ENCODE measurements at places on chromosomes 4 and X. TPM values are rescaled to one million over a fixed set of nuclear protein-coding genes. Genes with fewer than 3 reads are reported as not detected.

Gene F11
- 3.2 TPM for total RNA-seq

Gene GUCY1B1
- total RNA-seq, result 8.0 TPM

Gene SMARCA5
- 21.5 TPM for total RNA-seq

Gene FRMPD4
- total RNA-seq, result not detected

Gene NKAP
- 10.5 TPM for total RNA-seq

Gene PABPC1L2A
- total RNA-seq, result not detected

Gene TMSB15C
- 3.2 TPM for total RNA-seq

Gene PDE5A
- total RNA-seq, result 58.6 TPM

Gene CTAG2
- not detected for total RNA-seq

GRCh38 chr4:38365261-38365660 lies 298.7 kb upstream of the KLF3 start:
- H3K4me1 ChIP-seq, result no peaks in the 10 kb centered on the region
- no peak overlapping the region for H3K4me3 ChIP-seq
- no peak for DNase-seq
- H3K36me3 ChIP-seq, result no peaks in the 10 kb centered on the region
- H3K27ac ChIP-seq, result no peak overlapping the region
- no peaks in the 10 kb centered on the region for H3K27me3 ChIP-seq

- H3K27ac ChIP-seq, result peak overlapping the region; percentile 74
- no peak overlapping the region for H3K4me3 ChIP-seq
- H3K4me1 ChIP-seq, result peaks cover 22% of the 10 kb centered on the region
Measured at GRCh38 chrX:71623714-71624113, 5.4 kb upstream of the CXCR3 start.

DNA sequence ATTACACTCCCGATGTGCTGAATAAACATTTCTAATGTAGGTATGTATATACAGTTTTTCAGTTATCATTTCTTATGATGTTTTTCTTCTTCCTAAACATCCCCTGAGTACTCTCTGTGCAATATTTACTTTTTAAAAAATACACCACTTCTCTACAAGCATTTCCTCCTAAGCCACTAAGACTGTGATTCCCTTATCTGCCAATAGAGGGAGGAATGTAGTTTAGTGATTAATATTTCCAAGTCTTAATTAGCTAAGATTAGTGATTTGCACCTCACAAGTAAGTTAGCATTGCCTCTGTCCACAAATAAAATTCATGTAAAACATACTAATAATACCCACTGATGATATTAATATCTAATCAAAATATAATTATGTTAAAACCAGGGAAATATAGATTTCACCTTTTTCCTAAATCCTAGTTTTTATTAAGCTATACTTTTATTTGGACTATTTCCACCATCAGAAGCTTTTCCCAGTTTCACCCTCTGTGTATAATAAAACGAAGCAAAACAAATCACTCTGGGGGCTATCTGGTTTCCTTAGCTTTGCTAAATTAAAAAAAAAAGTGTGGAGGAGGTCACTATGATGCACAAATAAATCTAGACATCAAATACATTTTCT lies 909.1 kb downstream of the FAT4 start:
- H3K4me3 ChIP-seq, result no peak overlapping the region
- H3K27ac ChIP-seq, result no peak overlapping the region
- no peak for DNase-seq
- no peaks in the 10 kb centered on the region for H3K27me3 ChIP-seq

GRCh38 chr4:183469285-183469684 lies 24.8 kb downstream of the CDKN2AIP start:
- H3K4me1 ChIP-seq, result no peaks in the 10 kb centered on the region
- DNase-seq, result no peak
- no peaks in the 10 kb centered on the region for H3K36me3 ChIP-seq

- H3K27ac ChIP-seq, result no peak overlapping the region
- H3K4me1 ChIP-seq, result no peaks in the 10 kb centered on the region
- DNase-seq, result no peak
- H3K27me3 ChIP-seq, result no peaks in the 10 kb centered on the region
- H3K4me3 ChIP-seq, result no peak overlapping the region
- H3K36me3 ChIP-seq, result no peaks in the 10 kb centered on the region
Measured at GRCh38 chr4:139036885-139037284, 21.3 kb downstream of the NOCT start.

GRCh38 chr4:168995537-168996295 lies 14.3 kb downstream of the CBR4 start:
- H3K27me3 ChIP-seq, result no peaks in the 10 kb centered on the region
- peaks cover 3% of the 10 kb centered on the region for H3K36me3 ChIP-seq
- H3K4me1 ChIP-seq, result no peaks in the 10 kb centered on the region

GRCh38 chr4:98977557-98977956 lies 18.0 kb upstream of the METAP1 start:
- H3K4me3 ChIP-seq, result no peak overlapping the region
- H3K4me1 ChIP-seq, result no peaks in the 10 kb centered on the region
- DNase-seq, result no peak
- H3K36me3 ChIP-seq, result no peaks in the 10 kb centered on the region
- no peak overlapping the region for H3K27ac ChIP-seq

DNA sequence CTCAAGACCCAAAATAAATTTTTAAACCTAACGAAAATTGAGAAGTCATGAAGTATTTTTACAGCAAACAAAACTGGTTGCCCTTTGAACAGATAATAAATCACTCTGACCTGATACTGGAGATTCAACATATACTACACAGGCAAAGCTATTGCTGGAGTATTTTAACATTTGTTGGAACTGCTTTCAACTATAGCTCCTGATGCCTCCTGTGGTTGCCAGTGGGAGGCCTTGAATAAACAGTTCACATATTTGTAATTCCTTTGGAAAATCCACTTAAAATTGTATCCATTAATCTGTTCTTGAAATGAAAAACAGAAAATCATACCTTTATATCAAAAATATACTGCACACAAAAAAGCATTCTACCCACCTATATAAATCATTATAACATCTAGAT lies 605.1 kb downstream of the KCTD8 start:
- H3K4me3 ChIP-seq, result no peak overlapping the region
- DNase-seq, result no peak
- no peaks in the 10 kb centered on the region for H3K27me3 ChIP-seq
- H3K36me3 ChIP-seq, result no peaks in the 10 kb centered on the region

DNA sequence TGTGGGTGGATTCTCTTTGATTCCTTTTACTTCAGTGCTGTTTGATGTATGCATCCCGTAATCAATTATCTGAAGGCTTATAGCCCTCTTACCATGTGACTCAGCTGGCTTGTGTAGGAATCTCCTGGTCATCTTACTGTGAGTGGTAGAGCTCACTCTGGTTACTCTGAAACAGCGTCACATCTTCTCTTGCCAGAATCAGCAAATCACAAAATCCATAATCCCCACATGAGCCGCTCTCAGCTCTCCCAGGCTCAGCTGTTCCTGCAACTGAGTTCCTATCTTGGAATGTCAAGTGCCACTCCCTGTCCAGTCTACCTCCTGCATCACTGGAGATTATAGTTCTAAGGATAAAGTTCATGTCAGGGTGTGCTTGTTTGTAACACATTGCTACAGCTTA lies 278.0 kb downstream of the FBXO8 start:
- no peak overlapping the region for H3K4me3 ChIP-seq
- H3K4me1 ChIP-seq, result no peaks in the 10 kb centered on the region
- H3K27ac ChIP-seq, result no peak overlapping the region
- DNase-seq, result no peak

- no peak for DNase-seq
- H3K36me3 ChIP-seq, result no peaks in the 10 kb centered on the region
- H3K27ac ChIP-seq, result no peak overlapping the region
- H3K4me1 ChIP-seq, result no peaks in the 10 kb centered on the region
Measured at GRCh38 chrX:71910986-71911730, 513 bp downstream of the NHSL2 start.

- H3K4me3 ChIP-seq, result no peak overlapping the region
- H3K4me1 ChIP-seq, result no peaks in the 10 kb centered on the region
- no peaks in the 10 kb centered on the region for H3K36me3 ChIP-seq
- no peak for DNase-seq
- no peaks in the 10 kb centered on the region for H3K27me3 ChIP-seq
Measured at GRCh38 chrX:129006491-129006890, 516.8 kb downstream of the SMARCA1 start.

DNA sequence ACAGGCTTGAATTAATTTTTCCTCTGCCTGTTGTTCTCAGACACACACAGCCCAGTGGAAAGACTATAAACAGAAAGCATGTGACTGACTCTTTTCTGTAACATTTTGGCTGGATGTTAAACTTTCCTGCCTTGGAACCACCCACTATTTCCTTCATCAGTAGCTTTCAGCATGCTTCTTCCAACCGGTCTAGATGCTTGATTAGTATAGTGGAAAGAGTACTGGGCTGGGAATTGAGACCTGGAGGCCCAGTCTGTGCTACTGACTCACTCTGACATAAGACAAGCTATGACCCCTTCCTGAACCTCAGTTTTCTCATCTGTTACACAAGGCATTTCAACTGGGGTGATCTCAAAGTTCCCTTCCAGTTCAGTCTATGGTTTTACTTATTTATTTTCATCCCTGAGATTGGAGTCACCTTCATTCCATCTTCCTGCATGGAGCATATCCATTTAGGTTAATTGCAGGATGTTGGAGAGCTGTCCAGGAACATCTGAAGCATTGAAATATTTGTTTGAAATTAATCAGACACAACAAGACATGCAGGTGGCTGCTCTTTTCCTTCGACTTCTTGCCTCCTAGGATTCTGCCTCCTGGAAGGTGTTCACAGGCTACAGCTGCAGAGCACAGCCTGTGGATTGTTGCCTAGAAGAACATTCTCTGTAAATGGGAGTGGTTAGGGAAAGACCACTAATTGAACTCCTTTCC lies 173.4 kb downstream of the RTL9 start:
- DNase-seq, result no peak
- no peaks in the 10 kb centered on the region for H3K36me3 ChIP-seq
- H3K27ac ChIP-seq, result no peak overlapping the region
- H3K4me1 ChIP-seq, result no peaks in the 10 kb centered on the region
- no peaks in the 10 kb centered on the region for H3K27me3 ChIP-seq

- DNase-seq, result no peak
- no peaks in the 10 kb centered on the region for H3K36me3 ChIP-seq
- no peaks in the 10 kb centered on the region for H3K27me3 ChIP-seq
- H3K4me3 ChIP-seq, result no peak overlapping the region
- no peaks in the 10 kb centered on the region for H3K4me1 ChIP-seq
- H3K27ac ChIP-seq, result no peak overlapping the region
Measured at GRCh38 chr4:77342170-77342810, 185.3 kb downstream of the CCNG2 start.

DNA sequence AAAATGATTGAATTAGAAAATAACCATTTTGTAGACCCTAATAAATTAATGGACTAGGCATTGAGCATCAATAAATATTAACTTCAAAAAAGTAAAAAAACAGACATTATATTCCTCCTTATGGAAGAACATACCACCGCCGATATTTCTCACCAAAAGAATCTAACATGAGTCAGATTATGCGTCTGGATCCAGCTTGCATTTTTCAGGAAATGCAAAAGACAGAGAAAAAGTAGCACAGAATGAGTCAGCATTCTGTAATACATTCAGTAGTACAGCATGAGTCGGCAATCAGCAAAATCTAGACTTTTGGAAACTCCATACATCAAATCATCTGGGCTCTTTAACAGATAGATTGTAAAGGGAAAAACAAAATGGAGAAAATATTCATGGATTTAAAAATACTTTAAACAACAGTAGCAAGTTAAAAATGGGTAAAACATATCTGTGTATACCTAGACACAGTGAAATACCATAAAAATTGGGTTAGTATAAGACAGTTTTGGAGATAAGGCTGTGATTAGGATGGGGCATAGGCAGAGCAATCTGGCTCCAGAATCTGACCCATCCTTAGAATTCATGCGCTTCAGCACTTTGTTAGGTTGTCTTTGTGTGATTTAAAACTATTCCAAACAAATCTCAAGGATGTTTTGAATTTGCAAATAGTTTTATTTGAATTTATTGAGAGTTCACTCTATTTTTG lies 633.0 kb upstream of the FAM241A start:
- H3K4me1 ChIP-seq, result no peaks in the 10 kb centered on the region
- H3K4me3 ChIP-seq, result no peak overlapping the region
- no peak overlapping the region for H3K27ac ChIP-seq
- DNase-seq, result no peak
- H3K36me3 ChIP-seq, result no peaks in the 10 kb centered on the region

DNA sequence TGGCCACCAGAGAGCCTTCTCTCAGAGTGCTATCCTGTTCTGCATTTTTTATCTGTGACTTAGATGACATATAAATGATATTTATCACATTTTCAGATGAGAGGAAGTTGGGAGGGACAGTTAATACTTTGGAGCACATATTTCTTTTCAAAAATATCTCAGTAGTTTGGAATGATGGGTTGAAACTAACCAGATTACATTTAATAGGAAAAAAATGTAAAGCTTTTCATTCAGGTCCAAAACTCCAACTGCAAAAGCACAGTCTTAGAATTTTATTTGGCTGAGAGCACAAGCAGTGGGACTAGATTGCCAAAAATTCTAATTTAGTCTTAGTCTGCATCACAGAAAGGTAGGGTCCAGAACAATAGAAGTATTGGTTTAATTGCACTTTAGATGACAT lies 248.2 kb upstream of the TEX13A start:
- no peak overlapping the region for H3K4me3 ChIP-seq
- no peak for DNase-seq
- no peaks in the 10 kb centered on the region for H3K4me1 ChIP-seq

DNA sequence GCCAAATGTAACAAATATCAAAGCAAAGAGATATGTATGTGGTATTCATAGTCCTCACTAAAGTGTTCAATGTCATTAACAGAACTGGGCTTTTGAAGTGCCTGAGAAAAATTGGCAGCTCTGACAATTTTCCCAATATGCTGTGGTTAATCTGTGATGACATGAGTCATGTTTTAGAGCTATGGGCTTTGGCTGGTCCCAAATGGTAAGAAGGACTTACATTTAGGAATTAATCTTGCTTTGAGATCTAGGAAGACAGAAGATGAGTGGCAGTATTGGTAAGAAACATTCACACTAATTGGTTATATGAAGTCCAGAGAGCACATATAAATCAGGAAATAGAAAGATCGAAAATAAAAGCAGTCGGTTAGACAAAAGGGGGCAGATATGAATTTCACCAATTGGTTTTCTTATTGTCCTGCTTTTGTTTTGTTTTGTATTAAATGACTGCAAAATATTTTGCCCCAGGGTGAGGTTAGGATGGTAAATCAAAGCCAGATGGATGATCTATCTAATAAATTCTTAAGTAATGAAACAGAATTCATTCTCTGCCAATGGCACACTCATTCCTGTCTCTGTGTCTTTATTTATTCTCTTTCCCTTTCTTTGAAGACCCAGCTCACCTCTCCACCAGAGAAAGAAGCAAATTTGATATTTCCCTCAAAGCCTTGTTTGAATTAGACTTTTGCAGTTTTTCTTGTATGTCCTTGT lies 993.1 kb downstream of the RPA4 start:
- no peaks in the 10 kb centered on the region for H3K4me1 ChIP-seq
- H3K27ac ChIP-seq, result no peak overlapping the region
- H3K27me3 ChIP-seq, result no peaks in the 10 kb centered on the region
